ENCODE measurements at places on chromosomes 12 and 14. TPM values are rescaled to one million over a fixed set of nuclear protein-coding genes. Genes with fewer than 3 reads are reported as not detected.

Gene DICER1
- 43.3 TPM for polyA plus RNA-seq

Gene SIX6
- 0.08 TPM for polyA plus RNA-seq

Gene RAB15
- polyA plus RNA-seq: 36.7 TPM

Gene KLHL33
- 1.1 TPM for polyA plus RNA-seq

Gene CCDC38
- 0.62 TPM for polyA plus RNA-seq

Gene TCTN2
- 6.2 TPM for polyA plus RNA-seq

Gene TAS2R50
- not detected for polyA plus RNA-seq

Gene SERPINA4
- not detected for polyA plus RNA-seq

- no peak for DNase-seq
Measured at GRCh38 chr14:33943096-33943883, 7.6 kb downstream of the EGLN3 start.

- peak; percentile 95 for DNase-seq
Measured at GRCh38 chr12:80186727-80187217, 87.4 kb downstream of the OTOGL start.

DNA sequence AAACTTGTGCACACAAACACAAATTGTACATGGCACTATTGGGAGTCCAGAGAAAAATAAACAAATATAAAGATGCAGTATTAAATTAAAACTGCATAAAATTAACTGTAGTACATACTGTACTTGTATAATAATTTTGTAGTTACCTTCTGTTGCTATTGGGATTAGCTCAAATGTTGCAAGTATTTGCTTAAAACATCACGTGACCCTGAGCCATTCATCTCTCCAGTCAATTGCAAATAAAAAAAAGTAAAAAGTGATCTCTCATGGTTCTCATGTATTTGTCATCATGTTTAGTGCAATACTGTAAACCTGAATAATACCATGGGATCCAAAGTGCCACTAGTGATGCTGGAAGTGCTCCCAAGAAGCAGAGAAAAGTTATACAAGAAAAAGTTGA lies 88.1 kb upstream of the NAV3 start:
- DNase-seq: no peak

GRCh38 chr12:58540480-58541299 lies 379.6 kb downstream of the LRIG3 start:
- DNase-seq: peak; percentile 69

GRCh38 chr12:32034045-32034444 lies 72.6 kb upstream of the BICD1 start:
- no peak for DNase-seq

GRCh38 chr14:35390577-35391387 lies 13.8 kb downstream of the NFKBIA start:
- no peak for DNase-seq

- no peak for DNase-seq
Measured at GRCh38 chr14:100451264-100451663, 128.1 kb downstream of the SLC25A47 start.

GRCh38 chr14:88017535-88017934 lies 12.6 kb downstream of the GPR65 start:
- no peak for DNase-seq

DNA sequence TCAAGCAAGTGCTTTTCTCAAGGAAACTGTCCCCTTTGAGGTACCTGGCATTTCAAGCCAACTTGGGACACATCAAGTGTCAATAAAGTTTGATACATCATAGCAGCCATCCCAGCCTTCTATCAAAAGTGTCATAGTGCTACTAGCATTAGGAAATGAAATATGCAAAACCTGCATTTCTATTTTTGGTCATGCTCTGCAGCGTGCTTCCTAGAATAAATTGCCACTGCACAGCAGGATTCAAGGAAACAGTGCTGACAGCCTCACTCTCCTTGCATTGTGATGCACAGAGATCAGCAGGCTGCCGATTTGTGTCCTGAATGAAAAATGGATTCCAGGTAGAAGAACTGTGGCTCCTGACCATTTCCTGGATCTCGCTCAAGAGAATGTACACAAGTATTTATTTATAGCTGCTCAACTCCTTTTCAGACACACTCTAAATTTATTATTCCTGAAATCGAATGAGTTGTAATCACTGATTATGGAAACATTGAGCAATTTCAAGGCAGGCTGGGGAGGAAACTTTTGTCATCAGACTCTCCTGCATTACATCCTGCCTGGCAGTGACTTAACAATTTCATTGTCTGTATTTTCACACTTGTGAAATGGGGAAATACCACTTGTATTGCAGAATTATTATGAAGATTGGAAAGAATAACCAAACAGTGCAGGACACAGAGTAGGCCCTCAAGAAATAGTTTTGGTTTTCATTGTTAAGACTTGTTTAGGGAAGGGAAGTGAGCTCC lies 120.9 kb downstream of the SLC38A6 start:
- DNase-seq: no peak

DNA sequence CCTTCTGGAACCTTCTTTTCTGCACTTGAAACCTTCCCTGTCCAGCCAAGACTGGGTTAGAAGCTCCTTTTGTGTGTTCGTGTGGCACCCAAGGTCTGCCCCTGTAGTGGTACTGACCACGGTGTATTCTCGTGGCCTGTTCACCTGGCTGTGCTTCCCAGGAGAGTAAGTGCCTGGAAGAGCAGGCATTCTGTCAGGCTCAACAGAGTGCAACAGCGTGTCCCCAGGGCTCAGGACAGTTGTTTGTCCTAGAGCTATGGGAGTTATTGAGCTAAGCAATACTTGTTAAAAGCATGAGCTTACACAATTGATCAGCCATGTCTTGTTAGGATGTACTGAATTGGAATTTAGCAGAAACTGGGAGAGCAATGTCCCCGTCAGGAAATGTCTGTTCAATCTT lies 12.9 kb upstream of the SLC38A2 start:
- no peak for DNase-seq

DNA sequence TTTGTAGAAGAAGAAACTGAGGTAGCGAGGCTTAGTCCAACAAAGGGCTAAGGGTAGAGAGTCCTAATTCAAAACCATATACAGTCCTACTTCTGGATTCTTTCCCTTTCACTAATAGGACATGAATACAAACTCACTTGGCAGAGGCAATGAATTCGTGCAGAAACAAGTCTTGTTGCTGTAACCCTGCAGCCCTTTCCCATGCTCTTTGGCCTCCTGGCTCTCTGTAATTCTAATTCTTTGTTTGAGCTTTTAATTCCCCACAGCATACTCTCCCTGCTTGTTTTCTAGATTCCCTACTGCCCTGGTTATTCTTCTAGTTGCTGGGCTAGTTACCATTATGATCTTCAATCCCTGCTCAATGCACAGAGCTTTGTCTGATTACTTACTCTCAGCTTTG lies 381.4 kb downstream of the ETNK1 start:
- no peak for DNase-seq

- no peak for DNase-seq
Measured at GRCh38 chr14:75342762-75343599, 64.4 kb downstream of the FOS start.

- no peak for DNase-seq
Measured at GRCh38 chr12:24823808-24824515, 124.9 kb downstream of the BCAT1 start.

- no peak for DNase-seq
Measured at GRCh38 chr14:65934070-65934435, 521.5 kb downstream of the FUT8 start.

GRCh38 chr12:120710031-120710804 lies at the start of gene UNC119B:
Gene UNC119B, plus strand, starts transcription at chr12:120710458. Its CDS starts 17 bp downstream, at chr12:120710475.
- DNase-seq: no peak

DNA sequence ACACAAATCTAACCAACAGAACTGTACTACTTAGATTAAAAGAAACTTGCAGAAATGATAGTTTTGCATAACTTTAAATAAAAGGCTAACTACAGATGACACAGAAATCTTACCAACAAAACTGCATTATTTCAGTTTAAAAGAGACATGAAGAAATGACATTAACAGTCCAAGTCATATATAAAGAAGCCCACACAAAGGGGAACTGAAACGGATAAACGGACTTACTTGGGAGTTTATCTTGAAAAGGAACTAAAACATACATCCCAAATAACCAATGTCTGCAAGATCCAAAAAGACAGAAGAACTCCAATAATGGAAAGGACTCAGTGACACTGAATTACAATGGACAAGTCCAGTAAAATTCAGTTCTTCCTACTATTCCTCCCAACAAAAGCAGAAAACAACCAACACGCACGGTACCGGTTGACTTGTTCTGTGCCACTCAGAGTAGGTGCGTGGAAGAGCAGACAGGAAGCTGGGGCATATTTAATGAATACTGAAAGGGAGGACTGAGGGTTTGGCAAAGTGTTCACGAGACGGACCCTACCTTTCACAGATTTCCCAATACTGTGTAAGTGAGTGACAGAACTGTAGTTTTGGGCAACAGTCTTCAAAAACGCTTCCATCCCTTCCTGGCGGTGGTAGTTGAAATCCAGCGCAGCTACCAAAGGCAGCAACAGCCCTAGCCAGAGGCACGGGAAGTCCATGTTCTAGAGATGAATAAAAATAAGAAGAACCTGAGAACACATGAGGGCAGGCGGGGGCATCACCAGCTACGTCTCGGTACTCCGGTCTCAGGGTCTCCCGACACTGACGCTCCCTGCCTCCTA lies 627 bp downstream of the CPM start:
- DNase-seq: no peak

DNA sequence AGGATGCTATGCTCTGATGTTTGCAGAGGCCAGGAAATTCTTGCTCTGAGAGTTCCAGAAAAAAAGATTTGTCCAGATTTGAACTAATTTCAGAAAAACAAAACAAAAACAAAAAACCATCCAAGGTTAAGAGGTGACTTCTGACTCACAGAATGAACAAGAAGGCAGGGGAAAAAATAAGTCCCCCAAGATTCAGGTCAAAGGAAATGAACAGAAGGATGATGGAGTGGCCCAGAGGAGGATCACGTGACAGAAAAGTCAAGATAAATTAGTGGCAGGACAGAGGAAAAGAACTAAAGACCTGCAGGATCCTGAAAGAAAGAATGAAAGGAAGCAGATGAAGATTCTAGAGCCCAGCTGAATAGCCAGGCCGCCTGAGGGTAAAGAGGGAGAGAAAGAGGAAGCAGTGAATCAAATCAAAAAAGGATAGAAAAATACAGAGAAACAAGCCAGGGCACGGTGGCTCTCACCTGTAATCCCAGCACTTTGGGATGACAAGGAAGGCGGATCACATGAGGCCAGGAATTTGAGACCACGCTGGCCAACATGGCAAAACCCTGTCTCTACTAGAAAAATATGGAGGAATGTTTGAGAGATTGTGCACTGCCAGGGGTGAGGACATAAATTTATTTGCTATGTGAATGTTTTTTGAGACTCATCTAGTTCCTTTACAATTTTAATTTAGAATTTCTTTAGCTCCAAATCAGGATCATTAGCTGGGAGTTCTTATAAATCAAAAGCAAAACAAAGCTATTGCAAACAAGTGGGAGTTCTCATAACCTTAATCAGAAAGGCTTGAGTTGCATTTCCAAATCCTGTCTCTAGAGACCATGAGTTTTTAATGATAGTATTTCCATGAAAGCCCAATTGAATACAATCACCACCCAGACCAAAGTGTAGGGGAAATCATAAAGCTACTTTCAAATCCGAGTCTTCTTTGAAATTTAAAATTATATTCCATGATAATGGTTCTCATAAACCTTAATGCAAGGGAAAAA lies 217.1 kb upstream of the PLEKHG7 start:
- no peak for DNase-seq

GRCh38 chr12:32107359-32108267 lies 966 bp downstream of the BICD1 start:
- DNase-seq: no peak

GRCh38 chr12:28258998-28259397 lies 68.7 kb downstream of the CCDC91 start:
- DNase-seq: no peak

DNA sequence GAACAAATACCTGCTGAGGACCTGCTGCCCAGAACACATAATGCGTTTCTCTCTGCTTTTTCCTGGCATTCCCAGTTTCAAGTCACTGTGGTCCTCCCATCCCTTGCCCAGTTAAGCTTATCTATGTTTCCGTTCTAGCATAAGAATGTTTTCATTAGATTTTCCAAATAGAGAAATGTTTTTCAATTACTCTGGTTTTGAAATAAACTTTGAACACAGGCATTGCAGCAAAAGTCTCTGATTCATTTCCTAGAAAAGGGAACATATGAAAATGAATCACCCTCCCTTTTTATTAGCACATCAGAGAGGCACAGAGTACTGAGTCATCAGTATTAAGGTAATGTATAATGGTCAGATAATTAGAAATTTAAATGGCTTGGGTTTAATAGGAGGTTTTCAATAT lies 201.1 kb upstream of the TMEM260 start:
- no peak for DNase-seq

GRCh38 chr14:50008974-50009373 lies 107.4 kb downstream of the VCPKMT start:
- no peak for DNase-seq

DNA sequence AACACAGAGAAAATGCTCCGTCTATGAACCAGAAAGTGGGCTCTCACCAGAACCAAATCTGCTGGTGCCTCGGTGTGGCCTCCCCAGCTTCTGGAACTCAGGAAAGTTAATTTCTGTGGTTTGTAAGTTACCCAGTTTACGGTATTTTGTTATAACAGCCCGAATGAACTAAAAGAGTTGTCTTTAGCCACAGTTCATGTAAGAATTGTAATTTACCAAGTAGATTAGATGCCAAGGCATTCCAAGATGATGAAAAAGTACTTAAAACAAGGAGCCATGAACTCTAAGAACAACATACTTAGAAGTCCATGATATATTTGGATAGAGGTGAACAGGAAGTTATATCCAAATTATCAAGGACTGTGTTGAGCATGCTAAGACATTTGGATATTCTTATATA lies 259.9 kb upstream of the GARIN6 start:
- no peak for DNase-seq
